MCF 10A (cell line): ENCODE measurements at places on chromosomes 4 and X.

DNA sequence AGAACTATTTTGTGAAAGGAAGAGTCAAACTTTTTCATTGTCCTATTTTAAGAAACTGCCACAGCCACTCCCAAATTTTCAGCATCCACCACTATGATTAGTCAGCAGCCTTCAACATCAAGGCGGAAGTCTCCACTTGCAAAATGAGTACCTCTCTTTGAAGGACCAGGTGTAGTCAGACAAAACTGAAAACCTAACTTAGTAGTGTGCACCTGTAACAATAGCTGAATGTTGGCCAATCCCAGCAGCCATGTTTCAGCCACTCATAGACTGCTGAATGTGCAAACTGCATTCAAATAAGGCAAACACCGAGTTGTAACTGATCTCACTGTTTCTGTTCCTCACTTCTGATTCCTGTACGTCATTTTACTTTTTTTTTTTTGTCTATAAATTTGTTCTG lies 341.1 kb downstream of the IL15 start:
- DNase-seq = peak; percentile 14

- DNase-seq = no peak
Observed at GRCh38 chr4:54657551-54658251, at the start of gene KIT. Gene KIT (plus strand): TSS chr4:54657957. CDS start chr4:54658015, 58 bp downstream.

DNA sequence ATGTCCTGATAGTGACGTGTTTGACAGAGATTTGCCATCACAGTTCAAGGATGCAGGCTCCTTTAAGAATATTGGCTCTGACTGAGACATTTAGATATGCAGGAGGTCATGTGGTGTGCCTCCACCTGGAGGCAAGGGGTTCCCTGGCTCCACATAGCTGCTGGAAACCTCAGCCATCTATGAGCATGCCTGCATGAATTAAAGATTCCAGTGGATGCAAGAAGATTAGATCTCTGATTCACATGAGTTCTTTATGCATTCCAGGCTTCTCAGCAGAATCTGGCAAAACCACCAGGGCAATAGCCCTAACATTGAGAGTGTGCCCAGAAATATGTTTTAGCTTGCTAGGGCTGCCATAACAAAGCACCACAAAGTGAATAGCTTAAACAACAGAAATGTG lies 298.5 kb upstream of the AADAT start:
- no peak for DNase-seq

- DNase-seq = no peak
Observed at GRCh38 chr4:184812199-184812542, 13.6 kb downstream of the ACSL1 start.

- DNase-seq = peak; percentile 65
Observed at GRCh38 chr4:176274441-176274840, 5.4 kb upstream of the ASB5 start.

DNA sequence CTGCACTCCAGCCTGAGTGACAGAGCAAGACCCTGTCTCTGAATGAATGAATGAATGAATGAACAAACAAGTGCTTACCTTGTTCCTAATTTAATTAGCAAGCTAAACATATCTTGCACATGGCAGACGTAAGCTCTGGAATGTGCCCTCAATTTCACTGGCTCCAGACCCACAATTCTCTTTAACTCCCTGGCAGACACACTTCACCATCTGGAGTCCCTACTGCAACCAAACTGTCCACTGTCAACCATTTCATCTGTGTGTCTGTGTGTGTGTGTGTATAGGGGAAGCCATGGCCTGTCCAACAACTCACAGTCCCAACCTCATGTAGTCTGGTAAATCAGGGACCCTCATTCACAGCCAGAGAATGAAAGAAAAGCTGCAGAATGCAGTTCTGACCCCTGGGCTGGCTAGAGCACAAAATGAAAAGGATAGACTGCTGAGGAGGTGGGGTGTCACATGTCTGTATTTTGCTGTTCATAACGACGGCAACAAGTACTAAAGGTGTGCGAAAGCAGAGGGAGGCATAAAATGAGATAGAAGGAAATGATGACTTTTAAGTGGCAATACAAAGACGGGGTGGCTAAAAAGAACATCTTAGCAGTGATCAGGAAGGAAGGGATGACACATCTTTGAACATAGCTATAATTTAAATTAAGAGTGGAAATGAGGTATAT lies 114.1 kb downstream of the TSPAN5 start:
- DNase-seq = no peak

GRCh38 chrX:21972721-21973120 lies 32.2 kb downstream of the SMS start:
- DNase-seq = no peak

DNA sequence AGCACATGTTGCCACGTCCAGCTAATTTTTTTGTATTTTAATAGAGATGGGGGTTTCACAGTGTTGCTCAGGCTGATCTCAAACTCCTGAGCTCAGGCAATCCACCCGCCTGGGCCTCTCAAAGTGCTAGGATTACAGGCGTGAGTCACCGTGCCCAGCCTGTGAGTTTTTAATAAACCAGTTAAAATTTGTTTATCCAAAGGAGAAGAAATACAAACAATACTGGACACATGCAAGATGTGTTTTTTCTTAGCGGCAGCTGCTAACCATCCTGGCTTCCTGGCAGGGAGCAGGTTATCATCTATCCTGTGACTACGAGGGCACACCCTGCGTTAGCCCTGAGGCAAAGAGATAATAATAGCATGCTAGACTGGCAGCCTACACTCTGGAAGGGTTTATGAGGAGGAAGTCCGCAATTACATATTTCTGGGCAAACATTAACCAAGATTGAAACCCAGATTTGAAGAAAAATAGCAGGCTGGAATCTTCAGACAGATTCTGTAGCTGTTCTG lies 191.4 kb downstream of the SPRY1 start:
- peak; percentile 89 for DNase-seq

- peak; percentile 69 for DNase-seq
Observed at GRCh38 chr4:26081795-26082498, 167.9 kb downstream of the SMIM20 start.

DNA sequence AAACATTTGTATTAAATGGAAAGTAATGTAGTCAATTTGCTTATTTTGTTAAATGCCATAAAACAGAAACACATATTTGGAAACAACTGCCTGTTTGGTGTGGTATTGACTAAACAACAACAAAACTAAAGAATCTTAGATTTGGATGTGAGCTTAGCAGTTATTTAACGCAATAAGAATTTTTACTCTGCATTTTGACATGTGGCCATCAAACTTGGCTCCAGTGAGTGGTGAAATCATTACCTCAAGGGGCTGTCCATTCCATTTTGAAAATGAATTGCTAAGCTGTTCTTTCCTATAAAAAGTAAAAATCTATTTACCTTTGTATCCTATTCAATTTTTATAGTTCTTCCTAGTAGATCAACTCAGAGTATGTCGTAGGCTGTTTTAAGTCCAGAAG lies 84.2 kb downstream of the DKK2 start:
- DNase-seq = no peak

- DNase-seq = peak; percentile 20
Observed at GRCh38 chrX:98357146-98357545, 1473.4 kb downstream of the RPA4 start.

DNA sequence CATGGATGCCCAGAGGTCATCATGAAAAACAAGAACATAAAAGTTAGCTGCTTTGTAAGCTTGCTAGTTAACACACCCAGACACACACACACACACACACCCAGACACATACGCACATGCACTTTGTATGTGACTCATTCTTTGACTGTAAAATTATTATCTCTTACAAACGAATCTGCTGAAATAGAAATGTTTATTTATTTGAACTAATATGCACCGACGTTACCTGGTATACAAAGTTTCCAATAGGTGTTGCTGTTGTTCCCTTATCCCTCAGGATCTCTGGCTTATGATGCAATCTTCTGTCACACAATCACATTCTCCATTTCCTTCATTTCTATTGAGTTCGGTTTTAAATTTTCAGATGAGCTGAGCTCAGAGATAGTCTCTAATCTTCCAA lies 209.3 kb downstream of the PTTG2 start:
- DNase-seq = no peak

GRCh38 chr4:8917868-8918783 lies 46.5 kb upstream of the HMX1 start:
- peak; percentile 56 for DNase-seq

- DNase-seq = no peak
Observed at GRCh38 chr4:167183036-167183435, 51.3 kb downstream of the SPOCK3 start.

DNA sequence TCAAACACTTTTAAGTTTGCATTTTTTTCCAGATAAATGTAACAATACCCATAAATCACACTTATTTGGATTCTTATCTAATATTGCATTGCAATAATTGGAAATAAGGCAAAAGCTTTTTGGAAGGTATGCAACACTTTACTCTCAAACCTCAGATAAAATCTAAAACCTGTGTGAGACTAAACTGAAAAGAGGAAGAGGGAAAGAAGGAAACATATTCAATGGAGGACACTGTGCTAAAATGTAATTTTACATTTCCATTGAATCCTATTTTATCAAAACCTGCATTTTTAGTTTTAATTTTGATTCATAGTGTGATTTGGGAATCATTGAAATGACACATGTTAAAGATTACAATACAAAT lies 99.4 kb downstream of the HPGD start:
- no peak for DNase-seq

GRCh38 chrX:129512409-129512808 lies 10.9 kb downstream of the SMARCA1 start:
- DNase-seq = no peak

DNA sequence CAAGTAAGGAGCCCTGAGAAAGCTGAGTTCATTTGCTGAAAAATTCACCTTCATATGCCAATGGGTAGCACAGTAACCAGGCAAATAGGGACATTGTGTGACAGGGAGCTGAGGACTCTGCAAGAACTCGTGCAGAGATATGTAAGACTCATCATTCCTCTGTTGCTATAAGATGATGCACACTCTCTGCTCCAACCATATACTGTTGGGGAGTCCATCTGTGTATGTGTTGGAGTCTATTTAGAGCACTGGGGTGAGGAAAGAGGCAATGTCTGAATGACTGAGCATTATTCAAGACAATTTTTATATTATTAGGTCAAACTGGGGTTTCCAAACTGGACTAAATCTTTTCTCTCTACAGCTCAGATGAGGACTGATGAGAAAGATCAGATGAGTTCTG lies 100.4 kb downstream of the QRFPR start:
- DNase-seq = no peak

GRCh38 chr4:140037353-140038030 lies 116.5 kb downstream of the MAML3 start:
- peak; percentile 46 for DNase-seq

GRCh38 chrX:118615141-118615540 lies 112.3 kb upstream of the IL13RA1 start:
- no peak for DNase-seq

DNA sequence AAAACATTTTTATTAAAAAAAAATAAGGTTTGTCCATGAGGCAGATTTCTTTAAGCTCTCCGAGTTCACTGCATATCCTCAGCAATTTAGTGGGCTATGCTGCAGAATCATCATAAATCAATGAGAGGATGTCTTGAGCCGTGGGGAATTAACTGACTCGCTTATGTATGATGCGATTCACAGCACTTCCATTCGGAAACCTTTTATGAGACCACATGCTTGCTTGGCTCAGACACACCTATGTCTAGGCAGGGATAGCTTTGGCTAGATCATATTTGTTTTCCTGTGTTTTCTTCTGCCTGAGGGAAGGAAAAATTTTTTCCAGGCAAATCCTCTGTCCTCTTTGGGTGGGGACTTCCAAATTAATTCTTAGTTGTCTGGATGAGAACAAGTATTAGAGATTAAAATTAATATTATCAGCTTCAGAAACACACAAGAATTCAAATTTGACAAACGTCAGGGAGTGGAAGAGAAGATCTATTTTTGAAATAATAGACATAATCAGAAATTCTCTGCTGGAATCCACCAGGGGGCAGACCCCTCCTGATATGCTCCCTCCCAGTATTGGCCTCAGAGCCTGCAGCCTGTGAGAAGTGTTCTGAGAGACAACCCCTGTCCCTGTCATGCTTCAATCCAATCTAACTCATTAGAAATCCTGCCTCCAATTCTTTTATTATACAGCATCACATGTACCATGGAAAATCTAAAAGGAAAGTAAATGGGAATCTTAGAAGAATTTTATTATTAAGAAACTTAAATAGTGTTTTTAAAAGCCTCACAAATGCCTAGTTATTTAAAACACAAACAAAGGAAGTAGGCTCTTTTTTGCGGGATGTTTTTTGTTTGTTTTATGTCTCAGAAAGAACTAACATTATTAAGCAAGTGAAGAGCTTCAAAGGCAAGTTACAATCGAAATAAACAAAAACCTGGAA lies 345.1 kb upstream of the TACR3 start:
- peak; percentile 72 for DNase-seq

GRCh38 chr4:139535871-139536234 lies 20.2 kb downstream of the SETD7 start:
- no peak for DNase-seq

DNA sequence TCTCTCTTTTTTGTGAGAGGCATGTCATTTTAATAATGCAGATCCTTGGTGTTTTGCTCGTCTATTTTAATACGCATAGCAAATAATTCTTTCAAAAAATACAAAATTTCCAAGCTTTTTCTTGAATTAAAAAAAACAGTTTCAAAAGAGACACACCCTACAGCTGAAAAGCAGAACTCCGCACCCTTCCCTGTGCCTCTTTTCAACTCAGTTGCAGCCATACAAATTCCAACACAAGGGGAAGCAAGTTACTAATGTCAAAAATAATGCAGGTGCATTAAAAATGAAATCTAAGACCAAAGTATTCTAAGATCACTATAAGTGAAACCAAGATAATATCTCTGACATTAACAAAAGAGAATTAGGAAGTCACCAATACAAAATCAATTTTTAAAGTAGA lies 66.6 kb downstream of the NR3C2 start:
- DNase-seq = no peak

DNA sequence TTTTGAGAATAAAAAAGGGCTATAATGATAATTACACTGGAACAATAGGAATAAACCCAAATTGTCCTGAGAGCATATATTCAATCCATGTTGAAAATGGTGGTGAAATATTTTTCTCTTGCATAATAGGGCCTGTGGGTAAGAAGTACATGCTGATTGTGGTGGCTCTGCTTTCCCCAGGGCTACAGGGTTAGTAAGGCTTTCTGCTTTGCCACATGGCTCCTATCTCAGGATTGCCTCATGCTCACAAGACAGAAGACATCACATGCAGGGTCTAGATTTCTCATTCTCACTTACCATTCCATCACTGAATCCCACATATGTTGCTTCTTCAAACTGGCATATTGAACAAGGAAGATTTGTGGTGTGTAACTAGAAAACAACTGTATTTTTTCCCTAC lies 12.4 kb upstream of the VEGFC start:
- DNase-seq = peak; percentile 36

- no peak for DNase-seq
Observed at GRCh38 chr4:4857809-4858508, 1.5 kb upstream of the MSX1 start.

DNA sequence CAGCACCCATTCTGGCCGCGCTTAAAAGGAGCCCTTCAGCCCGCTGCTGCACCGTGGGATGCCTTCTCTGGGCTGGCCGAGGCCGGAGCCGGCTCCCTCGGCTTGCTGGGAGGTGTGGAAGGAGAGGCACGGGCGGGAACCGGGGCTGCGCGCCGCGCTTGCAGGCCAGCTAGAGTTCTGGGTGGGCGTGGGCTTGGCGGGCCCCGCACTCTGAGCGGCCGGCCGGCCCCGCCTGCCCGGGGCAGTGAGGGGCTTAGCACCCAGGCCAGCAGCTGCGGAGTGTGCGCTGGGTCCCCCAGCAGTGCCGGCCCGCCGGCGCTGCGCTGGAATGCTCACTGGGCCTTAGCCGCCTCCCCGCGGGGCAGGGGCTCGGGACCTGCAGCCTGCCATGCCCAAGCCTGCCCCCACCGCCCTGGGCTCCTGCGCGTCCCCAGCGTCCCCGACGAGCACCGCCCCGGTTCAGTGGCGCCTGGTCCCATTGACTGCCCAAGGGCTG lies 111.3 kb downstream of the PCDH18 start:
- DNase-seq = no peak
